ENCODE measurements at places on chromosomes 6 and 20.

GRCh38 chr6:11922901-11923300 is 89.2 kb upstream of the HIVEP1 start:
- no peak for DNase-seq

GRCh38 chr6:134358320-134358719 is 40.4 kb upstream of the SGK1 start:
- no peak for DNase-seq

DNA sequence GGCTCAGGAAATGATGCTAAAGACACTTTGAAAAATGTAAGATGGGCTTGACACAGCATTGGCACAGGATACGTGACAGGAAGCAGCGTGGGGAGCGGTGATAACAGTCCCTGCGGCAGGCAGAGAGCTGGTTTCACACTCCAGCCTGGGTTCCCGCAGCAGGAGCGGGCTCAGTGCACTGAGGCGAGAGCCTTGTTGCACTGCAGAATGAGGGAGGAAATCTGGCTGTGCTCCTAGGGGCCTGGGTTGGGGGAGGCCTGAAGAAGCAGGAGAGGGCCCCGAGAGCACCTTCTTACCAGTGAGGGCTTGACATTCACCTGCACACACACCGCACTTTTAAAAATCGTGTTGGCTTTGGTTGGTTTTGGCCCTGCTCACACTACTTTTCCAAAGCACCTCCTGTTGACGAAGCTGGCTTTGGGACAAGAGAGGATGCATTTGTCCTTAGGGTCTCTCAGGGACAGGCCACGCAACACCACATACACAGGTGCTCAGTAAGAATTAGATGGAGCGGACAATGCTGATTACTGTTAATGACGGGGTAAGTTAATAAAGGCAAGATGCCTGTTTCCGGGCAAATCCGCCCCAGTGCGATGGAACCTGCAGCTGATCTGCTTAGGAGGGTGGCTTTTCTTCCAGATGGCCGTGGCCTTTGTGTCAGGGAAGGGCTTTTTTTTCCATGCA is 49.4 kb upstream of the ARMC2 start:
- DNase-seq = no peak

GRCh38 chr6:3455147-3455568 is 1.7 kb downstream of the SLC22A23 start:
- DNase-seq = no peak

DNA sequence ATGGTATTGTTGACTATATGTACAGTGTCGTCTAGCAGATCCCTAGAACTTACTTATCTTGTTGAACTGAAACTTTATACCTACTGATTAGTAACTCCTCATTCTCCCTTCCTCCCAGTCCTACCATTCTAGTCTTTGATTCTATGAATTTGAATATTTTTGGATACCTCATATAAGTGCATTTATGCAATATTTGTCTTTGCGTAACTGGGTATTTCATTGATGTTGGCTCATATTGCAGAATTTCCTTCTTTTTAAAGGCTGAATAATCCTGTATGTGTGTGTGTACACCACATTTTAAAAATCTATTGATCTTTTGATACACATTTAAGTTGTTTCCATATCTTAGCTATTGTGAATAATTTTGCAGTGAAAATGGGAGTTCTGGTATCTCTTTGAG is 119.9 kb downstream of the SOX4 start:
- DNase-seq = no peak

DNA sequence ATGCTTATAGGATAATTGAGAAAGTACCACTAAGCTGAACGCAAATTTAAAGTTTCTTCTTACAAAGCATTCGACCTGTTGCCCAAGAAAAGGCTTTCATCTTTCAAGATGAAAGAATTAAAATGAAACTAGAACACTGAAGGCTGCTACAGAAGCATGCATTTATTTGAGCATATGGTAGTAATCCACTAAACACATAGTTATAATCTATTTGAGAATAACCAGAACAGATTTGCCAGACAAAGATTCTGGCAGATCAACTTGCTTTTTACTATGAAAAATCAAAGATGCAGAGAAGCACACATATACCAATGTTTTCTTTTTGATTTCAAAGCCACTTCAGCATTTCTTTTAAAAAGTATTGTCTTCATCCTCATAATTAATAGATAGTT is 412.2 kb downstream of the UTRN start:
- DNase-seq = no peak

DNA sequence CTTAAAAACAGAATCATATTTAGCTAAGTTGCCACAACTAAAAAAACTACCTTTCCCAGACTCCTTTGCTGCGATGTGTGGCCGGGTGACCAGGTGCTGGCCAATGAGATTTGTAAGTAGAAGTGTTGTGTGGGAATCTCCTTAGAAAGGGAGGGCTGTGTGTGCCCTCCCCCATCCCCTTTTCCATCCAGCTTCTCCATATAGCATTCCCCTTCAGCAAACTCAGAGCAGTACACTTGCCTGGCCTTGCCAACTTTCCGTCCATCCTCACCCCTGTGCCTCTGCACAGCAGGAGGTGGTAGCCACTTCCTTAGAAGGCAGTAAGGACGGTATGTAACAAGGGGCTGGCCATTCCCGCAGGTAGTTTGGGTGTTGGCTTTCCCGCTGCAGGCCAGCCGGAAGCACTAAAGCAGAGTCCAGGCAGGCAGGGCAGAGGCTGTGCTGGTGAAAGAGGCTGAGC is 22.3 kb upstream of the KCNK16 start:
- no peak for DNase-seq
